ENCODE measurements at places on chromosomes 12 and 14.

DNA sequence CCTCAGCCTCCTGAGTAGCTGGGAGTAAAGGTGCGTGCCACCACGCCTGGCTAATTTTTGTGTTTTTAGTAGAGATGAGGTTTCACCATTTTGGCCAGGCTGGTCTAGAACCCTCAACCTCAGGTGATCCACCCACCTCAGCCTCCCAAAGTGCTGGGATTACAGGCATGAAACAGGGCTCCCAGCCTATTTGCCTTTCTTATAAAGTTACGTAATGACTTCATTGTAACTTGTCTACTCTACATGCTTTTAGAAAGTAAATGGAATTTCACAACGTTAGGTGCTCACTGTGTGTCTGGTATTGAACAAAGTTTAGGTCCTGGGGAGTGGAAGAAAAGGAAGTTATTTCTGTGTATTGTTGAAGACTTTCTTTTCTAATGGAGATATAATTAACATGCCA lies 12.5 kb downstream of the CFAP251 start:
- DNase-seq, result no peak

DNA sequence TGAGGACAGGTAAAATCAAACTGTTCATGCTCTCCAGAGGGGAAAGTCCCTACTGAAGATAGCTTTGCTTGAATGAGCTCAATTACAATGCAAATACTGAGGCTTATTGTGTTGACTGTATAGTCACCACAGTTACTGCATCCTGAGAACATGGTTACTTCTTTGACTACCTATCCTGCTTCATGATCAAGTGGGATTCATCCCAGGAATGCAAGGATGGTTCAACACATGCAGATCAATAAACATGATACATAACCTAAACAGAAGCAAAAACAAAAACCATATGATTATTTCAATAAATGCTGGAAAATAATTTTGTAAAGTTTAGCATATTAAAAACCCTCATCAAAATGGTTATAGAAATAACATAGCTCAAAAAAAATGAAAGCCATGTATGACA lies 32.9 kb upstream of the P2RX7 start:
- DNase-seq, result no peak

GRCh38 chr14:94136575-94137331 lies 7.3 kb upstream of the IFI27L2 start:
- peak; percentile 81 for DNase-seq

- DNase-seq, result no peak
These were observed 33.4 kb upstream of the TXNRD1 start for GRCh38 chr12:104182144-104182543.

GRCh38 chr14:93987376-93987775 lies 9.7 kb upstream of the CCDC197 start:
- no peak for DNase-seq

DNA sequence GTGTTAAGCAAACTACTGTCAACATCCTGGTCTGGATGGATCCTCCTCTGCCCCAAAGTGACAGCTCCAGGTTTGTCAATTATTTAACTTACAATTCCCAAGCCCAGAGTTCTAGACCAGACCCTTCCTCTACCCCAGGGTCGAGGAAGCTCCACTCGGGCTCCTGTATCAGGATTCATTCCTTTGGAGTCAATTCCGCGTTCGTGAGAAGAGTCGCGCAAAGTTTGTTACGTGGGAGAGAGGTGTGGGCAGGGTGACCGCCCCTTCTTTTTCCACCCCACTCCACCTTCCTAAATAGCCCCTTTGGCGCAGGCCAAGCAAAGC lies 479 bp downstream of the SEL1L start:
- no peak for DNase-seq

- DNase-seq, result no peak
These were observed 138.6 kb downstream of the EPS8 start for GRCh38 chr12:15650399-15651128.

- DNase-seq, result no peak
These were observed 53.8 kb upstream of the CCDC175 start for GRCh38 chr14:59630288-59630963.

GRCh38 chr14:39568809-39569538 lies 136.7 kb upstream of the FBXO33 start:
- DNase-seq, result no peak

GRCh38 chr12:122067548-122067947 lies 11.0 kb upstream of the MLXIP start:
- no peak for DNase-seq

GRCh38 chr12:52222692-52223091 lies 10.4 kb upstream of the KRT7 start:
- DNase-seq, result no peak

DNA sequence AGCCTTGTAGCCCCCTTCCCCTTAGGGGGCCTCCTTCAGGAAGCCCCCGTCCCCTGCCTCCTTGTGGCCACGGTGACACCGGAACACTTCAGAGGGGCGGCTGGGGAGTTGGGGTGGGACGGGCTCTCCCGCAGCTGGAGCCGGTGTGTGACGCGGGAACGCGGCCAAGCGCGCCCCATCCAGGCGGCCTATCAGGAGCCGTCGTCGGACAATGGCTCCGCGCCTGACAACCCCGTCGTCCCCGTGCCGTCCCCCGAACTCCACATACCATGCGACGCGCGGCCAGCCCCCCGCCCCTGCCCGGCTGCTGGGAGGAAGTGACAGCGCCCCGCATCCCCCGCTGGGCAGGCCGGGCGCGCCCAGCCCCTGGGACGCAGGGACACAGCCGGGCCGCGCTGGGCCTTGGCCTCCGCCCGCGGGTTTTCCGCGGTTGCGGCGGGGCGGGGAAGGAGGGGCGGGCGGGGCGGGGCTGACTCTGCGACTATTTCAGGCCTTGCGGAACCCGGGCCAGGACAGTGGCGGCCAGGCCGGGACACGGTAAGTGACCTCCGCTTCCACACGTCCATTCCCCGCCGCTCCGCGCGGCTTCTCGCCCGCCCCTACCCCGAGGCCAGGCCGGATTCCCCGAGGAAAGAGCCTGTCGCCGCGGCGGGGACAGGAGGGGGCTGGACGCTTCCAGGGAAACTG lies at the start of gene TNFAIP2:
TSS of gene TNFAIP2 (plus strand) at position 515 of the 687 bp plus-strand sequence. CDS start 2,997 bp downstream, outside the sequence.
- no peak for DNase-seq

GRCh38 chr12:128643155-128643554 lies 180.6 kb downstream of the SLC15A4 start:
- DNase-seq, result no peak

- DNase-seq, result no peak
These were observed 96.2 kb upstream of the CPM start for GRCh38 chr12:69028941-69029729.

DNA sequence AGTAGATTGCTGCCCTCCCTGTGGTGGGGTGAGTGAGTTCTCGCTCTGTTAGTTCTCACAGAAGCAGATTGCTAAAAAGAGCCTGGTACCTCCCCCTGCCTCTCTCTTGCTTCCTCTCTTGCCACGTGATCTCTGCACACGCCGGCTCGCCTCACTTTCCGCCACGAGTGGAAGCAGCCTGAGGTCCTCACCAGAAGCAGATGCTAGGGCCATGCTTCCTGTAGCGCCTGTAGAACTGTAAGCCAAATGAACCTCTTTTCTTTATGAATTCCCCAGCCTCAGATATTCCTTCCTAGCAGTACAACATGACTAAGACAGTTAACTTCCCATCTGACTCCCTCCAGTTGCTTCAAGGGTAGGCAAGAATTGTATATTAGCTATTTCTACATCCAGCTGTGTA lies 76.2 kb downstream of the ETV6 start:
- no peak for DNase-seq

GRCh38 chr14:35336494-35337268 lies 44.5 kb downstream of the PSMA6 start:
- DNase-seq, result no peak

- DNase-seq, result no peak
These were observed at the start of gene RIMBP2 for GRCh38 chr12:130715998-130716968. Gene RIMBP2, minus strand, starts transcription at chr12:130716299. Its CDS starts 237,286 bp downstream, at chr12:130479013.

GRCh38 chr14:38174711-38175110 lies 33.0 kb upstream of the SSTR1 start:
- DNase-seq, result no peak

DNA sequence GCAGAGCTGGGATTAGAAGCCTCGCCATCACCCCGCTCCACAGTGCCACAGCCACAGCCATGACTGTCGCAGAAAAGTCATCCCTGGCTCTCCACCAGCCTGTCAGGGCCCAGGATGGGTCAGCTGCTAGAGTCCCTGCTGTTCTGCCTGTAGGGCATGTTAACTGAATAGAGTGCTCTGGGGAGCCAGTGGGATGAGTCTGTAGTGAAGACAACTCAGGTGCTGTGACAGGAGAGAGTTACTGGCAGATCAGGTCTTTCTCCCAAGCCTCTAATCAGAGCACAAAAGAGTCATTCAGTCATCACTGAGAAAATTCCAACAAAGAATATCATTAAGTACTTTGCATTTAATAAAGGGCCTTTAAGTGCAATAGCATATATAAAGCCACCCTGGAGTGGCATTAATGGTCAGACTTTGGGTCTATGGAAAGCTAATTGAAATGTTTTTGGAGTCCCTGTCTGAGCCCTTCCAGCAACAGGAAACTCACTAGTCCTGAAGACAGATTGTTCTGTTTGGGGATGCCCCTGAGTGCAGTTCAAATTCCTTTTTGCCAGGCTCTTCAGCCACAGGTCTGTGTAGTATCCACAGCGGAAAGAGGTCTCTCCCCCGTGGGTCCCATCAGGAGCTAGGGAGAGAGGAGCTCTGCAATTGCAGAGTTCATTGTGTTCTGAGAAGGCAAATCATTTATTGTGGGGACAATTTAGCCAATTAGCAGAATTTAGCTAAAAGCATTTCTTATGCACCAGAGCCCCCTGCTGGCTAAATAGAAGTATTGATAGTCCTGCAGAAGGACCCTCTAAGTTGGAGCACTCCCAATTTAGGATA lies 45.2 kb upstream of the C14orf132 start:
- DNase-seq, result peak; percentile 3

DNA sequence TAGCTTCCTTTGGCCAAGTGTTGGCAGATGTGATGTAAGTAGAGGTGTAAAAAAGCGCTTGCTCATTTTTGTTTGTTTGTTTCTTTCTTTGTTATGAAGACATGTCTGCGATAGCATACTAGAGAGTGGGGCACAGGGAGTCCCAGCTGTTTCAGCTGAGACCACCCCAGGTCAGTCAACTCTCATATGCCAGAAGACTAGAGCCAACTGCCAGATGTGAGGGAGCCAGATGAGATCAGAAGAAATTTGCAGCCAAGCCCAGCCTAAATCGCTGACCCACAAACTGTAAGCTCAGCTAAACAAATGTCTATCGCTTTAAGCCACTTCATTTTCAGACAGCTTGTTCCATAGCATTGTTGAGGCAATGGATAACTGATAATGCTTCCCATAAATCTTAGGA lies 397.1 kb downstream of the APAF1 start:
- no peak for DNase-seq

GRCh38 chr12:57323416-57323815 lies 72.4 kb upstream of the STAC3 start:
- no peak for DNase-seq

DNA sequence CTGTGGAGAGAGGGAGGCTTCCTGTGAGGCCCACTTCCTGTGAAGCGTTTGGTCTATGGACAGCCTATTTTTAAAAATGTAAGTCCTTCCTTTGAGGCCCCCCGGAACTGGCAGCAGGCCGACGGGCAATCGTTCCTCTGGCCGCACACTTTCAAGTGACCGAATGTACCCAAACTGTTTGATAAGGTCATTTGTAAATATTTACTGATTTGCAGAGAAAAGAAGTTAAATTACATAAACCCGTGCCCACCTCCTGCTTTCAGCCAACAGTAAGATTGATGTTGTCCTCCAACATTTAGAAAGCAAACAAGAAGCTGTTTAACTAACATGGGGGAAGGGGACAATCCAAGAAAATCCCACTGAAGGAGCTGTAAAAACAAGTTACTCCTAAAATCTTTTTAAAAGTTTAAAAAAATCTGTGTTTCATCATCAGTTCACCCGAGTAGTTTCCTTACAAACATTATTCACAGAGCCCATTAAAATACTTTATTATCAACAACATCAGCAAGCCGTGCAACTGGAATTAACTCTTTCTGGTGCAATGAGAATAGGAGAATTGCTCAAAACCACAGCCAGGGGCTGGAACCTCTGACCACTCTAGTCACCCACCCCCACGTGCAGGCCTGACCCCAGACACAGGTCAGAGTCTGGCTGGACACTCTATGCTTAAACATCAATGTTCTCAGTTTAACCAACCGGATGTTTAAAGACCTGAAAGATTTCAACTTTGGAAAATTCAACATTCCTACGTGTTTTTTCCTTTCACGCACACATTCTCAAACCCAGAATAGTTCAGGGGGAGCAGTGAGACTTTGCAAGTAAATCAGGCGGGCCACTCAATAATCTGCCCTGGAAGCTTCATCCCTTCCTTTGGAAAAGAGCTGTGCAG lies 65.3 kb downstream of the FOXN3 start:
- no peak for DNase-seq

GRCh38 chr12:117144599-117144998 lies 45.4 kb upstream of the TESC start:
- no peak for DNase-seq

DNA sequence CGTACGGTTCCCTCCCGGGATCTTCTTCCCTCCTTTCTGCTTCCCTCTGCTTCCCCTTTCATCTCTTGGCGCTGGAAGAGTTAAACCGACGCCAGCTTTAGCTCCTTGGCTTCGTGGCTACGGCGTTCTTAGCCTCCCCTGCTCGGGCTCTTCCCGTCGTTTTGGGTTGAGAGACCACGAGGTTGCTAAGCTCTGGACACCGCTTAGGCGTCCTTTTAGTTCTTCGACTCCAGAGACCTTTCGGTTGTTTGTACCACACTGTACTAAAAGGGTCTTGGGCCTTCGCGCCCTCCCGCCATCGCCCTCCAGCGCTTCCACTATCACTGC lies 545 bp downstream of the CPSF2 start:
- no peak for DNase-seq

- DNase-seq, result no peak
These were observed 211.9 kb upstream of the ARHGAP5 start for GRCh38 chr14:31864937-31865855.

- DNase-seq, result no peak
These were observed 149.0 kb downstream of the AKAP6 start for GRCh38 chr14:32478050-32478449.

DNA sequence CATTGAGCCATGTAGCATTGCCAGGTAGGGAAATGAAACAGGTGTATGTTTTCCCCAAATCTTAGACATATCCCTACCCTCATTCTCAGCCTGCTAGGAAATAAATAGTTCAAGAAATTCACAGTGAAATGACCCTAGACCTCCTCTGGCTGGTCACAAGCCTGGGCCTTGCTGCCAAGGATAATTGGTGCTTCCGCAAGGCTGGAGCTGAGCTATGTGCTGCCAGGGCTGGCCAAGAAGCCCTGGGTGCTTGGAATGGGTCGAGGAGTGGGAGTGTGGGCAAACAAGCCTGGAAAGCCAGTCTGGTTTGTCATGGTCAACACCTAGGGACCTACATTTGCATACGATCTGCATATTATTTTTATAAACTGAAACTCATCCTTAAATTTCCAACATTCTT lies 31.3 kb upstream of the SLC10A1 start:
- DNase-seq, result no peak

GRCh38 chr12:67410246-67410645 lies 141.1 kb downstream of the CAND1 start:
- DNase-seq, result no peak

DNA sequence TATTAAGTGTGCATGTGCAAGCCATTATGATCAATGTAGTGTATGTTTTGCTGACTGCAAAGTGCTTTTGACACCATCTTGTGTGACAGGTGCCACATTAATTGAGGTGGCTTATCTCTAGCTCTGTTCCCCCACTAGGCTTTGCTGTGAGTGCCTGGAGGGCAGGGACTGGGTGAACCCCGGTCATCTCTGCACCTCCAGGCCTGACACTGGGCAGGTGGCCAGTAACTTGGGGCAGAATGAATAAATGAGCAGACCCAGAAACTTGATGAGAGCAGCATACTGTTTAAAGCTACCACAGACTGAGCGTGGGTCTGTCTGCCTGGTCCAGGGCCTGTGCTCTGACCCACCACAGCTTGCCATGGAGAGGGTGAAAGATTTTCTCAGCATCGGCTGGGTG lies 151.6 kb downstream of the CALM1 start:
- DNase-seq, result no peak
